ENCODE measurements at places on chromosomes 16 and 17.

GRCh38 chr16:56732366-56732765, 2.4 kb downstream of the NUP93 start:
- DNase-seq = no peak

- DNase-seq = peak; percentile 43
Measured at GRCh38 chr17:69485901-69486643, 71.6 kb downstream of the MAP2K6 start.

DNA sequence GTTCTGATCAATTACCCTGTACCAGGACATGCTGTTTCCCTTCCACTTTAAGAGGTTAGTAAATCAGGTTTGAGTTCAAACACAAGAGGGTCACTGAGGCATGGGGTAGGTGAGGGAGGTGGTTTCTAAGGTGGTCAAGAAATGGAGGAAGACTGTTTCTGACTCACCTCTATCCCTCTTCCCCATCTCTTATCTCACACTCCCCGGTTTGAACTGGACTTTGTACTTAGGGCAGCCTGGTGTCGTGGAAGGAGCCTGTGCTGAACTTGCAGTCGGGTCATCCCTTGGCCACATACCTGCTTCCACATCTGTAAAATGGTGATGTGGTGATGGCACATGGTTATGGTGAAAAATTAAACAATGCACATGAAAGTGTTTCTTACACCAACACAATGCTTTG, 17.2 kb upstream of the TMEM98 start:
- DNase-seq = no peak

- no peak for DNase-seq
Measured at GRCh38 chr16:85136213-85136701, 24.0 kb upstream of the CIBAR2 start.

GRCh38 chr17:3571043-3571900, 13.7 kb upstream of the TRPV3 start:
- no peak for DNase-seq

DNA sequence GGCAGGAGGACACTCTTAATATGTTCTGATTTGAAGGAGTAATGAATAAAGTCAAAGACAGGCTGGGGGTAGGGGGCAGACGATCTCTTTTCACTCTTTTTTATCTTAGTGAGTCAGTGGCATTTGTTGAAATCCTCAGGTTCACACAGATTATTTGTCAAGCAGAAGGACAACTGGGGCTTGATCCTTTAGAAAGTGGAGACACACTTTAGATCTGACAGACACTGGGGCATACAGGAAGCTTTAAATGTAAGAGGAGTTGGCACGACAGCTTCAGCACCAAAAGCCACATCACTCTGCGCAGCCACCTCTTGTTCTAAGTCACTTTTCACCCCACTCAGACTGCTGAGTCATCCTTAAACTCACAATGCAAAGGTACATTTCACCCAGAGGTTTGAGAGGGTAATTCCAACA, 121.5 kb downstream of the STXBP4 start:
- no peak for DNase-seq

DNA sequence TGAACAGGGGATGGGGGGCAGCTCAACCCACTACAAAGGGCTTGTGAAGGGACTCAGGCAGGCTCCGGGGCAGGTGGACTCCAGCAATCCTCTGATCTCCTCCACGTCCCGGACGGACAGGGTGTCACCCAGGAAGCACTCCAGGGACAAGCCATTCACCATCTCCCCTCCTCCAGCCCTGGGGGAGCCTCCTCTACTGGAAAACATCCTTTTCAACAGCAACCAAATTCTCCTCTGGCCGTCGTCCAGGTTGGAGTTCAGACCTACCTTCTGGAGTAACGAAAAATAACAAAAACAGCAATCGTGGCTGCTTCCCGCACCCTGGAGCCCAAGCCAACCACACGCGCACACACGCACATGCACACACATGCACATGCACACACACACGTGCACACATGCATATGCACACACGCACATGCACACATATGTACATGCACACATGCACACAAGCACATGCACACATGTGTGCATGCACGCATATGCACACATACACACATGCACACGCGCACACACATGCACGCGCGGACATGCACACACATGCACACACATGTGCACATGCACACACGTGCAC, 8.9 kb upstream of the RBFOX3 start:
- DNase-seq = no peak

GRCh38 chr17:44587339-44587738, 30.1 kb downstream of the FZD2 start:
- DNase-seq = no peak

DNA sequence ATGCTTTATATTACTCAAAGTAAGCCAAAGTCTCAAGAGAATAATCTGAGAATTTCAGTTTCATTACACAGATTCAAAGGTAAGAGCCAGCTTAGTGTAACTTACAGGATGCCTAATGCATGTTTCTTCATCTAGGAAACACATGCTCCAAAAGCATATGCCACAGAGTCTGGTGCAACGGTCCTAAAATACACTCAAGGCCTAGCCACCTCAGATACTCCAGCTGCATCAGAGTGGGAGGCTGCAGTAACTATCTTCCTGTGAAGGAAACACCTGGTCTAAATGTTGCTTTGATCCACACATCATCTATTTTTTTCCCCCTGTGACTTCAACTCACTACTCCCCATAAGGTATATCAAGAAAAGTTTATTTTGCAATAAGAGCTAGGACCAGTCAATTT, 51.6 kb upstream of the CORO6 start:
- DNase-seq = no peak

DNA sequence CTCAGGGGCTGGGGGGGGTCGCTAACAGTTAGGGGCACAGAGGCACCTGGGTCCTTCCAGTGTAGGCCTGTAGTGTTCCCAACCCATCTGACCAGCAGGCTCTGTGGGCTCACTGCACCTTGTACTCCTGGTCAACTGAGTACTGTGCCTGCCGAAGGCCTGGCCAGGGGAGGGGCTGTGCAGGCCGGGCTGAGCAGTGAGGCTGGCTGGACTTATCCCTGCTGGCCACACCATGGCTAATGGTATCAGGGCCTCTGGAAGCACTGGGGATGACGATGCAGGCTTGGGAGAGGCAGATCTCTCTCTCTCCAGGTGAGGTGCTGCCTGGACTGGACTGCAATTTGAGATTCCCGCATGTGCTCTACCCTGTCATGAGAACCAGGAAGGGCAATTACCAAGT, 58.9 kb upstream of the SDK2 start:
- DNase-seq = no peak

- DNase-seq = no peak
Measured at GRCh38 chr17:72991651-72992050, 100.8 kb downstream of the SLC39A11 start.

DNA sequence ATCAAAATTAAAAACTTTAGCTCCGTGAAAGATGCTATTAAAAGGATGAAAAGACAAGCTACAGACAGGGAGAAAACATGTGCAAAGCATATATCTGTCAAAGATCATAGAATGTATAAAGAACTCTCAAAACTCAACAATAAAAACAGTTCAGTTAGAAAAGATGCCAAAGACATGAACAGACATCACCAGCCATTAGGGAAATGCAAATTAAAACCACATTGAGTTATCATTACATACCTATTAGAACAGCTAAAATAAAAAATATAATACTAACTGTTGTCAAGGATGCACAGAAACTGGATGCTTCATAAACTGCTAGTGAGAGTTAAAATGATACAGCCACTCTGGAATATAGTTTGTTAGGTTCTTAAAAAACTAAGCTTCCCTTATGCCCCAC, 58.8 kb downstream of the NFATC3 start:
- no peak for DNase-seq

DNA sequence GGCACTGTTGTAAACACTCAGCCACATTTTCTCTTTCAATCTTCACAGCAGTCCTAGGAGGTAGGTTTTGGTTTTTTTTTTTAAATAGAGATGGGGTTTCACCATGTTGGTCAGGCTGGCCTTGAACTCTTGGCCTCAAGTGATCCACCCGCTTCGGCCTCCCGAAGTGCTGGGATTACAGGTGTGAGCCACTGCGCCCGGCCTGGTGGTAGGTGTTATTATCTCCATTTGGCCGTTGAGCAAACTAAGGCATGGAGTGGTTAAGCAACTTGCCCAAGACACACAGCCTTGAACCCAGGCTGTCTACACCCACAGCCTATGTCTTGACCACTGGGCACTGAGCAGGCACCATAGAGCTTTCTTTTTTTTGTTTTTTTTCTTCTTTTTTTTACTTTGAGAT, 8.6 kb downstream of the SGCA start:
- no peak for DNase-seq

- no peak for DNase-seq
Measured at GRCh38 chr17:41891135-41892020, 26.2 kb upstream of the KLHL11 start.

DNA sequence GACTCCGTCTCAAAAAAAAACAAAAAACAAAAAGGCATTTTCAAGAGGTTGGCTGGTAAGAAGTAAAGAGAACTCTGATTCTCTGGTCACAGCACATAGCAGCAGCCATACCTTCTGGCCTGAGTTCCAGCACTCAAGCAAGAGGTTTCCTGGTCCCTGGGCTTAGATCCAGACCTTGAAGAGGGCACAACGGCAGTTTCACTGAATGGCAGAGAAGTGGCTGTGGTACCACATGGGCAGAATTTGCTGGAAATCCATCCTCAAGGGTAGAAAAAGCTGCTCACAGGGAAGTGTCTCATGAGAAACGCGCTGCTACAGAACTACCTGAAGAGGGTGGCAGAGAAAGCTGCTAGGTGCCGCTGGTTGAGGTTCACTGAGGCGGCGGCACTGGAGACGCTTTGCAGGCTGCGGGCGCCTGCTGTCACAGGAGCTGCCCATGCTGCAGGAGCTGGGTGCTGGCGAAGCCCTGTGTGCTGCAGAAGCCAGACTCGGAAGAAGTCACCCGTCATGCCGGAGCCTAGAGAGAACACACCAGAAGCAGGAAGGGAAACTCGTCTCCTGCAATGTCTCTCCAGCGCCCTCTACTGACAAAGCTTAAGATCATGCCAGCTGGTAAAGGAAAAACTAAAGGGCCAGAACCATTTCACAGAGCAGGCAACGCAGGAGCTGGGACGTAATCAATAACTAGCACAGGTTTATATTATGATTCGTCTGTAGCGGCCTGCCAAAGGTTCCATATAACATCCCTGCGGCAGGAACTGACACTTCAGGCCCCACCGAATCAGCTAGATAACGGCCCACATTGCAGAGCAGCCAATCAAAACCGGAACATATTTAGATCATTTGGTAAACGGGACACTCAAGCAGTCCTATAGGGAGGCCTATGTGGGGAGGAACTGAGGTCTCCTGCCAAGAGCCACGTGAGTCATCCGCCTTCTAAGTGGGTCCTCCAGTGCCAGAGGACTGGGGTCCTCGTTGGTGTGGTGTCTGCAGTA, 5.4 kb upstream of the ZNF213 start:
- peak; percentile 64 for DNase-seq

GRCh38 chr16:67541391-67542263, 13.0 kb downstream of the RIPOR1 start:
- no peak for DNase-seq

GRCh38 chr17:81842725-81843504, 8.1 kb upstream of the PPP1R27 start:
- no peak for DNase-seq

GRCh38 chr16:72355561-72355960, 183.6 kb upstream of the PMFBP1 start:
- DNase-seq = no peak

DNA sequence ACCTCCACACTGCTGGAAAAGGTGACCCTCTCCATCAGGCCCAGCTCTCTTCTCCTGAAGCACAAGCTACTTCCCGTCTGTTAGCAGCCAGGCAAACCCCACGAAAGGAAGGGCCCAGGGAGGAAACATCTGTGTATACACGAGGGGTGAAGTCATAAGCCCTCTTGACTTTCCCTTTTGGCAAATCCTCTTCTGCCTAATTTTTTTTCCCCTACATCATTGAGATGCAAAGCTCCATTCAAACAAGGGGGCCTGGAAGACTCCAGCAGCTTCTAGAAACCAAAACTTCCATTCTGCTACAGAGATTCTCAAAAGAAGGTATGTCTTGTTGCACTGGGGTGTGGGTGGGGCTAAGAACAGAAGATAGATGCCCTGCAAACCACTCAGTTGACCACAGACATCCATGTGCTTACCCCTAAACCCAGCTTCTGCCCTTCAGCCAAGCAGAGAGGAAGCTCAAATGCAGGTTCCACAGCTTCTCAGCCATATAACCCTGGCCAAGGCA, 145.6 kb upstream of the RCVRN start:
- peak; percentile 68 for DNase-seq

- peak; percentile 39 for DNase-seq
Measured at GRCh38 chr17:4476017-4476416, 22.7 kb upstream of the SPNS2 start.

GRCh38 chr16:57422026-57422944, 17.7 kb downstream of the CCL17 start:
- DNase-seq = peak; percentile 76

- DNase-seq = no peak
Measured at GRCh38 chr17:76004750-76005262, 4.2 kb downstream of the CDK3 start.

- no peak for DNase-seq
Measured at GRCh38 chr17:60167065-60167741, 17.4 kb downstream of the CA4 start.

DNA sequence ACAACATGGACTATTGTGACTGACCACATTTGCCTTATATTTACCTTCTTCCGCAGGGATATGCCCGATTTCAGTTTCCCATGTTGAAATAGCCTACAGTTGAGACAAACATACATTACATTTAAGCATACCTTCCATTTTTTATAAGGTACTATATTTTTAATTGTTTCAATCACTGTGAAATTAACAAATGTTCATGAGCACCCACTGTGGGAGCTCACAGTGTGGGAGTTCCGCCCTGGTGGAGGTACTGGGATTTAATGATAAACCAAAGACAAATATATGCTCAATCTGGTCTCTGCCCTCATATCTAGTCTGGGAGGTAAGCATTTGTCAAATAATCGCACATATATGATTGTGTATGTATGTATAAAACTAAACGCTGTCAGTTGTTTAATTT, 15.8 kb upstream of the TOX3 start:
- DNase-seq = no peak

DNA sequence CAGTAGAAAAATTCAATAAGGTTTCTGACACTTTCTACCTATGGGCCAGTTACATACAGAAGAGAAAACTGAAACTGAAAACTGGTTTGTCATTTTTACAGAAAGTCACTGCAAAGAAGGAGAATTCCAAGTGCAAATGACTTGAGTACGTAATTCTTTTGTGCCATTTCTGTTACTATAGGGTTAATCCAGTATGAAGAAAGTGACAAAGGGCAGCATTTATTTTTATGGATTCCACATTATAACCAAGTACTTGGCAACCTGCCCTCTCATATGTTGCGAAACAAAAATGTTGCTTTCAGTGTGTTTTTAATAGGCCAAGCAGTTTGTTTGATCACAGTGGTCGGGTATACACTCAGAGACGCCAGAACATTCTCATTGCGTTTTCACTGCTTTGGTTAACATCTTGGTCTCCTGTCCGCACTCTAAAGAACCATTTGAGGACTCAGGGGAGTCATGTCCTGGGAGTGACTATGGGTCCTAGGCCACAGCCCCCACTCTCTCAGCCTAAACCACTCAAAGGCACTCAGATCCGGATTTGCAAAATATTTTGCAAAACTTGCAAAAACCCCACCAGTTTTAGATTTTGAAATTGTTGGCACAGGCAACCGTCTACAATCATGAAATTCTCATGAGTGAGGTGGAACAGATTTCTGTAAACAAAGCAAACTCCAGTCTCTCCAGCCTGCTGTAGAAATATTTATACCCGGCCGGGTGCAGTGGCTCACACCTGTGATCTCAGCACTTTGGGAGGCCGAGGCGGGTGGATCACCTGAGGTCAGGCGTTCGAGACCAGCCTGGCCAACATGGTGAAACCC, 15.4 kb upstream of the HELZ start:
- DNase-seq = no peak
